ENCODE measurements at places on chromosomes 1 and 21.

GRCh38 chr1:94743862-94744261 is 76.3 kb upstream of the SLC44A3 start:
- DNase-seq: no peak

GRCh38 chr1:15299806-15300205 is 52.8 kb downstream of the FHAD1 start:
- no peak for DNase-seq

- DNase-seq: no peak
These were observed 133.9 kb upstream of the SGIP1 start for GRCh38 chr1:66399888-66400529.

DNA sequence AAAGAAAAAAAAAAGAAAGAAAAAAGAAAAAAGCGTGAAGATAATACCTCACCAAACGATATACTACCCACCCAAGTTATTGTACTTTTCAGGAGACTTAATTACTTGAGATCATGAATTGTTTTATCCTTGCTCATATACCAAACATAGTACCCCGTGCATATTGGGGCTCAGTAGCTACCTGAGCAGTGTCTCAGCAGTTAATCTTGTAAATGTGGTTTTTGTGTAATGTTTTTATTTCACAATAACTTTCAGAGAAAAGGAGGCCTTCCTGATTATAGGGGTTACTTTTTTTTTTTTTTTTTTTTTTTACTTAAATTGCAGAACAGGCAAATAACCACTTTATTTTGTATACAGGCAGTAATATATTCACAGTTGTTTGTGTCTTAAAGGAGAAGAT is 80.3 kb downstream of the OSBPL9 start:
- no peak for DNase-seq

- DNase-seq: no peak
These were observed 69.8 kb downstream of the ITGB3BP start for GRCh38 chr1:63453232-63453631.

GRCh38 chr1:28136169-28136921 is 40.1 kb downstream of the PTAFR start:
- DNase-seq: no peak

- DNase-seq: peak; percentile 39
These were observed 3.6 kb downstream of the CR1 start for GRCh38 chr1:207499573-207499972.

DNA sequence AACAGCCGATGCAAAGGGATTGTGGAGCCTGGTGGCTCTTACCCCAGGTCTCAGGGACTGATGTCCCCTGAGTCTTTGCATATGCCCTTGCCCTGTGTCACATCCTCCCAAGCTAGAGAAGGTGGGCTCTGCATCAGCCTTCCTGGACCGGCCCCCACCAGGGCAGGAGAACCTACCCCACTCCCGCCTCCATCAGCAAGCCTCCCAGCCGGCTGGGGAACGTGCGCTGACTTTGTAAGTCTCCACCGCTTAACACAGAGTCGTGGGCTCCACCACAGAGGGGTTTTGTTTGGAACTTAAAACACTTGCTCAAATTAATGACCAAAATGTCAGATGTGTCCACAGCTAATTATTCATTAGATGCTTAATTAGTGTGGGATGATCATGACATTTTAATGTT is 255.2 kb upstream of the VAMP3 start:
- no peak for DNase-seq

GRCh38 chr1:111274653-111275052 is 16.0 kb upstream of the CHIA start:
- DNase-seq: no peak
